ENCODE measurements at places on chromosomes 6 and 20.

DNA sequence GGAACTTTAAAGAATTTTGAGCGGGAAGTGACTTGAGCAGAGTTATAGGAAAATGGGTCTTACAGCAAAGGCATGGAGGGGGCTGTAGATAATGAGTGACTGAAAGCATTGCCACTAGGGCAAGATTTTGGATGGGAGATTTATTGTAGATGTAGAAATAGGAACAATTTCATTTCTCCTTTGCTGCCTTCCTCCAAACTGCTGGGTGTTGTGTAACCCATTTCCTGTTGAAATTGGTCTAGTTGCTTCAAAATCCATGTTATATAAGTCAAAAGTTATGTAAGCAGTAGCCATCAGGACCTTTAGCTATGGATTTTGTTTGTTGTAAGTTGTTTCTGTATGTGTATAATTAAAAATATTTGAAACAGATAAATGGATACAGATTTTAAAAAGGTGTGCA is 11.1 kb downstream of the YWHAB start:
- no peak for DNase-seq

DNA sequence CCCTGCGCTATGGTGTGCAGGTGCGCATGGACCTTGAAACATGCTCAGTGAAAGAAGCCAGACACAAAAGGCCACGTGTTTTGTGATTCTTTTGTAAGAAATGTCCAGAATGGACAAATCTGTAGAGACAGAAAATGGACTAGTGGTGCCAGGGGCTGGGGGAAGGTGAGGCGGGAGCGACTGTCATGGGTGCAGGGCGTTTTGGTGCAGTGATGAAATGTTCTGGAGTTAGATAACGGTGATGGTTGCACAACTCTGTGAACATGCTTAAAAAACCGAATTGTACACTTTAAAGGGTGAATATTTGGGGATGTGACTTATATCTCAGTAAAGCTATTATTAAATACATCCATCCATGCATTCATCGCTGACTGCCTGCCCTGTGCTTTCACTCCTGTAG is 31.7 kb upstream of the NTSR1 start:
- no peak for DNase-seq

DNA sequence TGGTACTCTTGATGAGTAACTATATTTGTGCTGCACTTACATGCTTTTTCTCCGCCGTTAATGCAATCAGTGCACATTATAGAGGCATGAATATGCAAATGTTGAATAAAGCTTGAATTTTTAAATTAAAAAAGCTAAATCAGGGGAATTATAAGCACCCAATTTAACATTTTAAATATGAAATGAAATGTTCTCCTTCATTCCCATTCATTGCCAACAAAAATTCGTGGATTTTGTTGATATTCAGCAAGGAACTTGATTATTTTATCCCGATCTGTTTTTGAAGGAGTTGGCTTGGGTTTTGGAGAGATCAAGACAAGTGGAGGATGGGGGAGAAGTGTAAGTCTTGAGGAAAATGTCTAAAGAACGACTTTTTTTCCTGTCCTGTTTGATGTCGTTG is 318.7 kb upstream of the SOX4 start:
- DNase-seq: no peak

DNA sequence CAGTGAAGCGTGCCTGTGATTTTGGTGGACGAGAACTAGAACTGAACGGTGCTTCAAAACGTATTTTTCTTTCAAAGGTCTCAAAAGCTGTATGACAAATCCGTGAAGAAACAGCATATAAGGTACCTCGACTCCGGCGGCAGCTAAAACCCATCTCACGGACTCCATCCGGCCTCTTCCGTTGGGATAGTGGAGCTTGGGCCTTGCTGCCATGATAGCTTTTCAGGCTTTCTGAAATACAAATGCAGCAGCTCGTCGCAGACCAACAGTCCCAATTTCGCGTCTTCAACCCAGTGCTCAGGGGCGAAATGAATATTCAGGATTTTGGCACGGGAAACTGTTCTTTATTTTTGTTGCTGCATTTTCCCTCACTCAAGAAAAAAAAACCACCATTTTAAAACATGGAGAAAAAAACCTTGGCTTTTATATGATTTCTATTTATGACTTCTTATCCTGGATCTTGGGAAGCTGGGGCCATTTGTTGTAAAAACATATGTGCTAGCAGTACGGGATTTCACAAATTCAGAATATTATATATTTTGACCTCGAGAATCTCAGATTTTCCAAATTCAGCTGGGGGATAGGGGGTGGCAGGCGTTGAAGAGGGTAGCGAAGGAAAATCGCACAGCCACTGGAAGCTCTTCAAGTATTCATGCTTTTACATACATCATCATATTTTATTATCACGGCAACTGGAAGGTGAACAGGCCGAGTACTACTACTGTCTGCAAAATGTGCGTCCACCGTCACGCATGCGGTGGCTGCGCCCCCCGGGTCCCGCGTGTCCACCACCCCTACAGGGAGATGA is 849 bp downstream of the GSTA4 start:
- peak; percentile 50 for DNase-seq

- DNase-seq: no peak
Measured at GRCh38 chr6:135633573-135633972, 136.0 kb upstream of the AHI1 start.

GRCh38 chr6:75409286-75409685 is 84.3 kb downstream of the FILIP1 start:
- peak; percentile 91 for DNase-seq

GRCh38 chr6:105862936-105863607 is 223.1 kb upstream of the PRDM1 start:
- DNase-seq: no peak

GRCh38 chr6:42704251-42704936 is 18.0 kb downstream of the PRPH2 start:
- DNase-seq: no peak

GRCh38 chr20:54067606-54068174 is 2.7 kb downstream of the BCAS1 start:
- peak; percentile 100 for DNase-seq

- DNase-seq: peak; percentile 54
Measured at GRCh38 chr6:90493332-90493731, 93.5 kb downstream of the MAP3K7 start.

- DNase-seq: no peak
Measured at GRCh38 chr6:158471339-158471738, 88.6 kb upstream of the TMEM181 start.

- no peak for DNase-seq
Measured at GRCh38 chr20:56796345-56796744, 167.2 kb downstream of the TFAP2C start.

- peak; percentile 76 for DNase-seq
Measured at GRCh38 chr6:134002821-134003220, 49.6 kb downstream of the SLC2A12 start.

- no peak for DNase-seq
Measured at GRCh38 chr20:12598894-12599293, 409.9 kb upstream of the SPTLC3 start.

DNA sequence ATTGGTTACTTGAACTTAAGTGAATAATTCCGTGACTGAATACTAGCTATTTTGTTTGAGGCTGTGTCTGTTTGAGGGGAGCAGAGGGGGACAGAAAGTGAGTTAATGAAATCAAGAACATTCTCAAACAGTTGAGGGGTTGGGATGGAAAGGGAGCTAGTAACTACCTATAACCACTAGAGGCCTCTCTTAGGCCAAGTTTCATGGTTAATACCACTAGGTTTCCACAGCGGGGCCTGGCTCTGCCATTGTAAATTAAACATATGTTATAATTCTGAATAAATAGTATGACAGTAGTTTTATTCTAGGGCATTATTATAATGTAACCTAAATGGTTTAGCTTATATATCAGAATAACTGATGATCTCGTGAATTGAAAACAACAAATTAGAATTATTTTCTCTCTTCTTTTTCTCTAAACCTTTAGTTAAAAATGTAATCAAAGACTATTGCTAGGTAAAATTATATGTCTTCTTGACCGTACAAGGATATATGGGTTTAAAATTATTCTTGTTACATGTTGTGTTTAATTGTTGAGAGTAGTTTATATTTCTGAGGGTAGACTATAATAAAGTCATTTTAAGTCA is 108.1 kb downstream of the BCKDHB start:
- DNase-seq: peak; percentile 51

- no peak for DNase-seq
Measured at GRCh38 chr6:158686791-158687381, 37.0 kb downstream of the SYTL3 start.

DNA sequence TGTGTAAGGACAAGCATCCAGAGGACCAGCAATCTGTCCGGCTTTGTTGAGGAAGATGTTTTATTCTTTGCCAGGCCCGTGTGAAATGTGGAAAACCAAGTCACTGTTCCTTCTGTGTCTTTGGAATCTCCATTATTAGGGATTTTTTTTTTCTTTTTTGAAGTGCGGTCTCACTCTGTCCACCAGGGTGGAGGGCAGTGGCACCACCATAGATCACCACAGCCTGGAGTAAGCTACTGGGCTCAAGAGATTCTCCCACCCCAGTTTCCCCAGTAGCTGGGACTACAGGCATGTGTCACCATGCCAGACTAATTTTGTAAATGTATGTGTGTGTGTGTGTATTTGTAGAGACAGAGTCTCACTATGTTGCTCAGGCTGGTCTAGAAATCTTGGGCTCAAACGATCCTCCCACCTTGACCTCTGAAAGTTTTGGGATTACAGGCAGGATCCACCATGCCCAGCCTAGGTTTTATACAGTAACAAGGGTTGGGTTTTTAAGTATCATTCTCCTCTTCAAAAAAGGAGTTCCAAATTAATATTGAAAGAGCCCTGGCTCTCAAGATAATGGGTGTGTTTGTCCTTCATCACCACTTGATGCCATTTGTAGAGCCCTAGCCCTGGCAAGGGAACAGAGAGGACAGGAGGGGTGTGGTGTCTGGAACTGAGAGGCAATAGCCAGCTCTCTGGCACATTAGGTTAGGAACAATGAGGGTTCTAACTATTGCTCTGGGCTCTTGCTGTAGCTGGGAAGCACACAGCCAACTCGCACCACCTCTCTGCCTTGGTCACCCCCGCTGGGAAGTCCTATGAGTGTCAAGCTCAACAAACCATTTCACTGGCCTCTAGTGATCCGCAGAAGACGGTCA is 3.1 kb downstream of the LAMP5 start:
- no peak for DNase-seq

GRCh38 chr6:91081452-91082067 is 494.7 kb upstream of the MAP3K7 start:
- DNase-seq: peak; percentile 59

- DNase-seq: no peak
Measured at GRCh38 chr20:43750774-43751166, 24.0 kb upstream of the GTSF1L start.

DNA sequence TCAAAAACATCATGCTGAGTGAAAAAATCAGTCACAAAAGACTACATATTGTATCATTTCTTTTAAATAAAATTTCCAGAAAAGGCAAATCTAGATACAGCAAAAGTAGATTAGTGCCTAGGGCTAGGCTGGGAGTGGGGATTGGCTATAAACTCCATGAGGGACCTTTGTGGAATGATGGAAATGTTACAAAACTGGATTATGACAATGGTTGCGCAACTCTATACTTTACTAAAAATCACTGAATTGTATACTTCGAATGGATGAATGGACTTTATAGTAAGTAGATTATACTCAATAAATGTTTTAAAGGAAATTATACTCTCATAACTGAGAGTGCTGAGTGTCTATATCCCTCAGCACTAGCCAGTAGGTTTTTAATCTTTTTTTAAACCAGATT is 4.3 kb downstream of the HMGN3 start:
- no peak for DNase-seq

DNA sequence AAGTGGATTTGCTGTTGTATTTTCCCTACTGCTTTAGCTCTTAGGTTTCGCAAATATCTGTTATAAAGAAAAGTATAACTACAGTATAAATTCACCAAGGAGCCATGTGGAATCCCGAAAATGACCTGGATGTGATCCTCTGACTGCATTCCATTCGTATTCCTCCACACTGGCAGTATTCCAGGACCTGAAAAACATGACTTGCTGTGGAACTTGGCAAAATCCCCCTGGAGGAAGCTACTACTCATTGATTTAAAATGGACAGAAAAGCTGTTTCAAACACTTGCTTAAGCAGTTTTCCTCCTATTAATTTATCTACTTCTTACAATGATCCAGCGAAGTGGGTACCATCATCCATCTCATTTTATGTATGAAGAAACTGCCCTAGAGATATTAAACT is 13.3 kb upstream of the ENPP5 start:
- peak; percentile 88 for DNase-seq

GRCh38 chr20:21280522-21281016 is 22.6 kb upstream of the XRN2 start:
- no peak for DNase-seq

DNA sequence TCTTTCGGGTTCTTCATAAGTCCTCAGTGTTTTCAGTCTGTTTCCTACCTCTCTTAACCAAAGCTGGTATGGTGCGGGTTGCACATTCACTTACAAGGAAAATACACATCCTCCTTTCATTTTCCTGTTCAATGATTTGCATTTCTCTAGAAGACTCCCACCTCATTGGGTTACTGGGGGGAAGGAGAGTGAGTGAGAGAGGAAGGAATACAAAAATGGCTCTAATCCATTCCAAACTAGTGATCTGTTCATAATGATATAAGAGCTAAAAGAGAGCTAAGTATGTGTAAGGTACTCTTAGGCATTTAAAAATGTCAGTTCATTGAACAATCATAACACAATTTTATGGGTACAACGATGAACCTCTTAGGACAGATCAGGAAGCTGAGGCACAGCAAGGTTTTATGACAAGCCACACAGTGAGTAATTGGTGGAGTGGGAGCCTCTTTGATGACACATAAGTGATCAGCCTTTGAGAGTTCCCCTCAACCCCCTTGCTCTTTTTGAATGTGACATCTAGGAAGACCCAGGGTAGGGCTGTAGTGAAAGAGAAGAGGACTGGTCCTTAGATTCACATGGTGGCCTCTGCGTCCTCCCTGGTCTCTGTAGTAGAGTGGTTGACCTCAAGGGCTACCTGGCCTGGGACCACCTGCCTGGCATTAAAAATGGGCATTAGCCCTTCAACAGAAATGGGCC is 328.4 kb upstream of the SOX4 start:
- DNase-seq: peak; percentile 16

GRCh38 chr20:14757728-14758127 is 420.3 kb upstream of the FLRT3 start:
- no peak for DNase-seq

DNA sequence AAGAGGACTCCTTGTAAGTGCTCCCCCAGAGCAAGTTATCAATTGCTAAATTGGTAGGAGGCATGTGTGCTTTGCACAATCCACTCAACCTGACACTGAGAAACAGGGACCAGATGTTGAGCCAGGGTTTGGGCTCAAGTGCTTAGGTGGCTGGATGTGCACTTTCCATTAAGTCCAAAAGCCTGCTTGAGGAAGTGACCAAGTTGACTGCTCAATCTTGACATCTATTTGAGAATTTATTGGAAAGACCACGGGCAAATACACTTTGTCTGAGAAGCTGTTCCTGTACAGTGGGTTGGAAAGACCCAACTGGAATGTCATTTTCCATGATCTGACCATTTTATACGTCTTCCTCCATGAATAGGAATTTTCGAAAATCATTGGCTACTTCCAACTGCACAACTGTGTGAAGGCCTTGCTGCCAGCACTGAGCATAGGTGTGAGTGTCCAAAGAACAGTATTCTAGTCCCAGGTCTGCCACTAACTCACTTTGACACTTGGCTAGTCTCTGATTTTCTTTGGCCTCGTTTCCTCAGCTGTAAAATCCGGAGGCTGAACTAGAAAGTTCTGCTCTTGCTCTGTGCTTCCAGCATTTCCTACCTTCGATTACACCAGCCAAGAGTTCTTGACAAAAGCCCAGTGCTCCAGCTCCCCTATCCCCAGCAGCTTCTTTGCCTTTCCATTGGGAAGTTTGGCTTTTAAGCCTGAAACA is 186.9 kb upstream of the ECI2 start:
- no peak for DNase-seq
